Amniotic stem cell (primary cell): ENCODE measurements at places on chromosomes 11 and 22.

- no peak for DNase-seq
Measured at GRCh38 chr11:57679396-57679795, 11.5 kb downstream of the ZDHHC5 start.

GRCh38 chr11:13972944-13973343, 10.4 kb downstream of the SPON1 start:
- DNase-seq, result no peak

- no peak for DNase-seq
Measured at GRCh38 chr22:35582218-35582860, 34.8 kb downstream of the MB start.

- no peak for DNase-seq
Measured at GRCh38 chr11:91641153-91641552, 583.5 kb upstream of the FAT3 start.
